ENCODE measurements at places on chromosomes 1 and 21. TPM values are rescaled to one million over a fixed set of nuclear protein-coding genes. Genes with fewer than 3 reads are reported as not detected.

Gene MSH4
- total RNA-seq: 0.20 TPM

DNA sequence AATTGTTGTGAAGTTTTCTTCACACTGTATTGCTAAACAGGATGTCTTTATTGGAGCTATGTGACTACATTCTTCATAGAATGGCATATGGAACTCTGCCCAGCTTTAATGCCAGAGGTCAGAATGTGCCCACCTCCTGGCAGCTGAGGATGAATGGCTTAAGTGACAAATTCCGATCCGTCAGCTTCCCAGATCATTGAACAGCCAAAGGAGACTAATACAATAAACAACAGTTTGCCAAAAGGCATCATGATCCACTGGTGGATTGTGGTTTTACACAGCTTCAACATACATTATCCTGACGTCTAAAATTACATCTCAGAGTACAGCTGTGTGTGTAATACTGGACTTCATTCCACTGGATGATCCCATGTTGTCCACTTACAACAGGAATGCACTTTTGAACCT is 68.7 kb upstream of the C1orf105 start:
- no peaks in the 10 kb centered on the region for H3K36me3 ChIP-seq
- DNase-seq: no peak
- H3K4me1 ChIP-seq: peaks cover 11% of the 10 kb centered on the region
- H3K27me3 ChIP-seq: no peaks in the 10 kb centered on the region
- H3K27ac ChIP-seq: peak overlapping the region; percentile 9

DNA sequence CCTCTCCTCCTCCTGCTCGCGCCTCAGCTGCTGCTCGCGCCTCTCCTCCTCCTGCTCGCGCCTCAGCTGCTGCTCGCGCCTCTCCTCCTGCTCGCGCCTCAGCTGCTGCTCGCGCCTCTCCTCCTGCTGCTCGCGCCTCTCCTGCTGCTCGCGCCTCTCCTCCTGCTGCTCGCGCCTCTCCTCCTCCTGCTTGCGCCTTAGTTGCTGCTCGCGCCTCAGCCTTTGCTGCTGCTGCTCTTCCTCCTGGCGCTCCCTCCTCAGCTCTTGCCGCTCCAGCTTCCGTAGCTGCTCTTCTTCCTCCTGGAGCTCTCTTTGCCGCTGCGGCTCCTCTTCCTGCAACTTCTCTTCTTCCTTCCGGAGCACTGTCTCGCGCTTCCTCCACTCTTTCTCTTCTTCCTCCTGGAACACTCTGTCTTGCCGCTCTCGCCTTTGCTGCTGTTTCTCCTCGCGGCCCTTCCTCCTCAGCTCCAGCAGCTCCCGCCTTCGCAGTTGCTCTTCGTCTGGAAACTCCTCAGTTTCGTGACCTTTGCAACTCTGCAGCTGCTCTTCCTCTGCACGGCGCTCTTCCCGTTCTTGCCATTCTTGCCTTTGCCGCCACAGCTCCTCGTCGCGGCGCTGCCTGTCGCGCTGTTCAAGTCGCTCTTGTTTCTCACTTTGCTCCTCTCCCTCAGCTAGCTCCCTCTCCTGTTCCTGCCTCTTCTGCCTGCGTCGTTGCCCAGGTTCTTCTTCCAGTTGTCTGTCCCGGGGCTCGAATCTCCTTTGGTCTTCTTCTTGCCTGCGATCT is 3.0 kb downstream of the TCHH start:
- peaks cover 57% of the 10 kb centered on the region for H3K4me1 ChIP-seq
- no peak for DNase-seq
- peak overlapping the region; percentile 35 for H3K4me3 ChIP-seq
- H3K27me3 ChIP-seq: peaks cover 91% of the 10 kb centered on the region

GRCh38 chr1:47262787-47263413 is 30.9 kb upstream of the TAL1 start:
- H3K4me3 ChIP-seq: no peak overlapping the region
- no peaks in the 10 kb centered on the region for H3K4me1 ChIP-seq
- DNase-seq: no peak
- H3K27me3 ChIP-seq: no peaks in the 10 kb centered on the region
- no peaks in the 10 kb centered on the region for H3K36me3 ChIP-seq

GRCh38 chr1:180252638-180253536 is 22.8 kb downstream of the LHX4 start:
- peak overlapping the region; percentile 46 for H3K27ac ChIP-seq
- no peaks in the 10 kb centered on the region for H3K36me3 ChIP-seq
- H3K4me1 ChIP-seq: no peaks in the 10 kb centered on the region

GRCh38 chr1:156641761-156642264 is at the start of gene BCAN:
TSS of gene BCAN (plus strand) at chr1:156642117. CDS start at chr1:156646055, 3,938 bp downstream.
- no peak for DNase-seq
- peaks cover 15% of the 10 kb centered on the region for H3K4me1 ChIP-seq
- H3K4me3 ChIP-seq: peak within 1 kb of the TSS; percentile 31
- H3K27me3 ChIP-seq: peaks cover 100% of the 10 kb centered on the region
- no peaks in the 10 kb centered on the region for H3K36me3 ChIP-seq

DNA sequence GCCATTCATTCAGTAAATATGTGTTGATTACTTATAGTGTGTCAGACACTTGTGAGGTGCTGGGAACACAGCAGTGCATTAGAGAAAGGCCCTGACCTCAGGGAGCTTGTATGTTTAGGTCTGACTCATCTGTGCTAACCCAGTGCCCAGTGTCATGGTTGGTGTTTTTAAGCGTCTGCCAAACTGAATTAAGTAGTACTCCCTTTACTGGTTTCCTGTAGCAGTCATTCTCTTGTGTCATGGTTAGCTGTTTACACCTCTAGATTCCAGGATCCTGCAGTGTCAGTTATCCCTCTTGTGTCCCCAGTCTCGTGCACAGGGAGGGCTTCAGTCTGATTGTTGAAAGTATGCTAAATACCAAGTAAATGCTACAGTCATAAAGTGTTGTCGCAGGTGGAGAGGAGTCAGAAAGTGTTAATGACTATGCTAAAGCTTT is 14.2 kb downstream of the UCK2 start:
- no peak overlapping the region for H3K4me3 ChIP-seq
- H3K27me3 ChIP-seq: no peaks in the 10 kb centered on the region
- no peak for DNase-seq
- peaks cover 21% of the 10 kb centered on the region for H3K4me1 ChIP-seq
- no peak overlapping the region for H3K27ac ChIP-seq

DNA sequence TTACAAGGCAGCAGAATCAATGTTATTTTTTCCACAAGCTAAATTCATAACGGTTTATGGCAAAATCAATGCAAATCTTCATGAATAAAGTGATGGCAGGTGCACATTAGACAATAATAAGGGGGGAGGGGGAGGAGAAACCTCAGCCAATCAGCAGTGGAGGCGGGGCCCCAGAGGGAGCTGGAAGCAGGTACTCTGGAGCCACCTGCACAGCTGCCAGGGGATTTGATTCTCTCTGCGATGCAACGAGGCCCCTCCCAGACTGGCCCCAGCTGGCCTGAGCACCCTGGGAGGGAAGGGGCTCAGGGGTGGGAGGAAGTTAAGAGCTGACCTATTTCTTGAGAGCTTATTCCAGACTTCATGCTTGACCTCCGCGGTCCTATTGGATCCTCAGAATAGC is 127.8 kb upstream of the IGSF21 start:
- H3K27ac ChIP-seq: no peak overlapping the region
- H3K27me3 ChIP-seq: peaks cover 13% of the 10 kb centered on the region
- H3K36me3 ChIP-seq: no peaks in the 10 kb centered on the region
- H3K4me3 ChIP-seq: no peak overlapping the region
- no peak for DNase-seq
- H3K4me1 ChIP-seq: no peaks in the 10 kb centered on the region

GRCh38 chr1:3209201-3209600 is 140.2 kb downstream of the PRDM16 start:
- no peak overlapping the region for H3K4me3 ChIP-seq
- no peak overlapping the region for H3K27ac ChIP-seq
- H3K4me1 ChIP-seq: no peaks in the 10 kb centered on the region
- H3K36me3 ChIP-seq: no peaks in the 10 kb centered on the region

DNA sequence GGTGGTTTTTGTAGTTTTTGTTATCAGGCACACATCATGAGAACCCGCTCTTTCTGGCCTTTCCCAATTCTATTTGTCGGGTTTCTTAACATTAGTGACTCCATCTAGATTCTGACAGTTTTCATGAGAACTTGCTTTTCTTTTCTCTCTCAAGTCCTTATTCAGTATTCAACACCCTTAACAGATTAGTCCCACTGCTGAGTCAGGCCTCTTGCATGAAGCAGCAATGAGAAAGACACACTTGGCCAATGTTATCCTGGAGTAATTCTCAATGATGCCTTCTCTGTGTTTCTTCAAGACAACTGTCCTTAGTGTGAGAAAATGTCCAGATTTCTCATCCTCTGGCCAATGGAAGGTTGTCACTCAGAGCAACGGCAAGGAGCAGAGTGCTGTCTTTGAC is 11.3 kb downstream of the FMO2 start:
- H3K36me3 ChIP-seq: no peaks in the 10 kb centered on the region
- DNase-seq: no peak
- no peaks in the 10 kb centered on the region for H3K4me1 ChIP-seq
- H3K27ac ChIP-seq: no peak overlapping the region
- no peak overlapping the region for H3K4me3 ChIP-seq
- H3K27me3 ChIP-seq: no peaks in the 10 kb centered on the region

DNA sequence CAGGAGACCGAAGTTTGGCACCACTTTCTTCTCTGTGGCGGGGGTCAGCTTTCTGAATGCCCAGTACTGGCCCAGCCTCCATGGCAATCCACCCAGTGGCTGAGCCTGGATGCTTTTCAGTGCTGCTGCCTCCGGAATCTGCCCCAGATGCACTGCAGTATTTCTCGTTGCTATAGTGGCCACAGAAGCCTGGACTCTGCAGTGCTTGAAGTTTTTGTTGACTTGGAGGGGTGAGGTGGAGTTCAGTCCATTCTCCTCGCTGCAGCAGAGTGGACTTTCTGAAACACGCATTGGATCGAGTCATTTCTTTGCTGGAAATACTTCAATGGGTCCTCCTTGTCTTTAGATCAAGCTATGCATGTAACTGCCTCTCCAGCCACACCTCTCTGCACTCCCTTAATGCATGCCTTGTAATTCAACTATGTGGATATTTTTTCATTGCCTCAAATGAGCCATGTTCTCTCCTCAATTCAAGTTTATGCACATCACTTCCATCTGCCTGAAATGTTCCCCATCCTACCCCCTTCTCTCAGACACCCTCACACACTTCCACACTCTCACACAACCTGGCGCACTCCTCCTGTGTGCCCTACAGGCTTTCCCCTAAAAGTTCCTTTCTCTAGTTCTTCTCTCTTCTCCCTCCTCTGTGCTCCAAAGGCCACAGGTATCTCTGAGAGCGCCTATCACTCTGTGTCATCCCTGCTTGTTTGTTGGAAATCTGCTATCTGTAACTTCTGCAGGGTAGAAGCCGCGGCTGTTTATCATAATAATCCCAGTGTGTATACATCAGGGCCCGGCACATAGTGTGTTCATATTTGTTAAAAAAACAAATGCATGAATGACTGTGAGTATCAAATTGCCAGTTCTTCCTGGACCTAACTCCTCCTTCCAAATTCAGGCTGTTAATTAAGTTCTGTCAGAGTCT is 16.5 kb downstream of the ADAM30 start:
- H3K36me3 ChIP-seq: no peaks in the 10 kb centered on the region
- DNase-seq: no peak
- H3K4me3 ChIP-seq: no peak overlapping the region
- no peaks in the 10 kb centered on the region for H3K27me3 ChIP-seq

Gene S100A8
- 3,155 TPM for total RNA-seq

DNA sequence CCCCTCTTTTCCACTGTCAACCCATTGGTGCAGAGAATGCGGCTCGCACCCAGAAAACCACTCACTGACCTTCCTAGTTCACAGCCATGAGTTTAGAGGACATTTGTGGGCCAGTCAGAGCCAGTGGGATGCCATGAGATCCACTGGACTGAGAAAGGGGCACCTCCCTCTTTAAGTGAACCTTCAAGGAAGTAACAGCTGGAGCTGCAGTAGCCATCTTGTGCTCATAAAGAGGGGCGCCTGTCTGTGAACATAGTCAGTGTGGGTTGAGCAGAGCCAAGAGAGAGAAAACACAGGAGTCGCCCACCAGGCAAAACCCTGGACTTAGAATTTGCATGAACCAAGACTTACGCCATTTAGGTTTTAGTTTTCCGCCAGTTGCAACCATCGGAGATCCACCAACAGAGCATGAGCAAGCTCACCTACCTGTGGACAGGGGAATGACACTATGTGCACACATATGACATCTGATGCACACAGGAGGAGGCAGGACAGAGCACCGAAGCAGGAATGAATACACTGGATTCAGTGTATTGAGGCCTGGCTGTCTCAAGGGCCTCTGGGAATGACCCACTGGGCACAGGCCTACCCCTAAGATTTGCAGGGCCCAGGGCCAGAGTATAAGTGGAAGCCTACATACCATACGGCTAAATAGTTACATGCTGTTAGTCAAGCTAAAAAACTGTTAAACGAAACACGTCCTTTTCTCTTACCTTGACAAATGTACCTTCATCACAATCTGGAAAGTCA is 151.6 kb downstream of the GRIK3 start:
- H3K4me1 ChIP-seq: no peaks in the 10 kb centered on the region
- no peak overlapping the region for H3K4me3 ChIP-seq
- no peak for DNase-seq
- H3K36me3 ChIP-seq: no peaks in the 10 kb centered on the region
- H3K27me3 ChIP-seq: peaks cover 22% of the 10 kb centered on the region
- no peak overlapping the region for H3K27ac ChIP-seq

DNA sequence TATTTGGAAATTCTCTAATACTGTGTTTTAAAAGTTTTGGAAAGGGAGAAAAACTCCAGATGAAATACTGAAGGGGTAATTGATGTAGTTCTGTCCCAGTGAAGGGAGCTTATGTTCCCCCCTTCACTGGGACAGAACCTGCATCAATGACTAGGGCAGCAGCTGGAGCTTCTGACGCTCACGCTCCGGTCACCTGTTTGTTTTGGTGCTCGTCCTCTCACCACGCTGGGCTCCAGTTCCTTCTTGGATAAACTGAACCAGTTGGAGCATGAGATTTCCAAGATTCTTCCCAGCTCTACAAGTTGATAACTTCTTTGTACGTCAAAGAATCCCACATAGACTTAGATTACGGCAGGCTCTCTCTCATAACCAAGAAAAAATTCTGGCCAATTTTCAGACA is 51.4 kb upstream of the HNRNPU start:
- no peak overlapping the region for H3K4me3 ChIP-seq
- H3K27me3 ChIP-seq: peaks cover 11% of the 10 kb centered on the region
- H3K4me1 ChIP-seq: peaks cover 21% of the 10 kb centered on the region
